T47D (cell line): ENCODE measurements at places on chromosomes 11 and 22.

DNA sequence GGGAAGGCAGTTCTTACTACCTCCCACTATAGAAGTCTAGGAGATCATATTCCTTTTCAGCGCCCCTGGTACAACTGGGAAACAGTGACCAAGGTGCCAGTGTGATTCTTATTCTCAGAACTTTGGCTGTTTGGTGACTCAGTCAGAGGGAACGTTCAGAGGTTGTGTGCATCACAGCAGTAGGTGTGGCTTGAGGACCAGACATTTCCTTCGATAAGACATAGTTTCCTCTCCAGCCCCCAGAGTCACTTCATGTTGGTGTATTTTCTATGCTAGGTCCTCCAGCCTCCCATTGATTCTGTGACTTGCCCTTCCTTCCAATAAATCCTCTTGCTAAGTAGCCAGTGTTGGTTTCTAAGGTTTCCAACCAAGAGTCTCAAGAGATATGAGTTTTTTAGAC, 171.9 kb upstream of the MPPED2 start:
- DNase-seq: no peak

DNA sequence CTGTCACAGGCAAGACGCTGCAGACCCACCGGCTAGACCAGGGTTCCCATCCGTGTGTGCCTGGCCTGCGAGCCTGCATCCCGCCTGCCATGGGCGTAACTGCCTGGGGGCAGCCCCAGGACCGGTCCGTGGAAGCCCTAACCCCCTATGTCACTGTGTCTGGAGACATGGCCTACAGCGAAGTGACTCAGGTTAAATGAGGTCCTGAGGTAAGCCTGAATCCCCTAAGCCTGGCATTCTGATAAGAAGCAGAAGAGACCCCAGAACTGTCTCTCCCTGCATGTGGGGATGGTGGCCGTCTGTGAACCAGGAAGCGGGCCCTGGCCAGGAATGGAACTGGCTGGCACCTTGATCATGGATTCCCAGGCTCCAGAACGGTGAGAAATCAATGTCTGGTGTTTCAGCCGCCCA, 570.1 kb downstream of the BRD1 start:
- no peak for DNase-seq

GRCh38 chr11:93963072-93963471, 58.1 kb upstream of the HEPHL1 start:
- no peak for DNase-seq

- no peak for DNase-seq
Measured at GRCh38 chr11:3121931-3122774, 43.0 kb downstream of the OSBPL5 start.

- no peak for DNase-seq
Measured at GRCh38 chr11:70505761-70506657, 107.7 kb downstream of the CTTN start.

- DNase-seq: no peak
Measured at GRCh38 chr11:2816523-2816922, 69.1 kb downstream of the CDKN1C start.

GRCh38 chr11:26867286-26867685, 126.6 kb upstream of the FIBIN start:
- no peak for DNase-seq

GRCh38 chr11:74701351-74701750, 29.9 kb downstream of the CHRDL2 start:
- no peak for DNase-seq

DNA sequence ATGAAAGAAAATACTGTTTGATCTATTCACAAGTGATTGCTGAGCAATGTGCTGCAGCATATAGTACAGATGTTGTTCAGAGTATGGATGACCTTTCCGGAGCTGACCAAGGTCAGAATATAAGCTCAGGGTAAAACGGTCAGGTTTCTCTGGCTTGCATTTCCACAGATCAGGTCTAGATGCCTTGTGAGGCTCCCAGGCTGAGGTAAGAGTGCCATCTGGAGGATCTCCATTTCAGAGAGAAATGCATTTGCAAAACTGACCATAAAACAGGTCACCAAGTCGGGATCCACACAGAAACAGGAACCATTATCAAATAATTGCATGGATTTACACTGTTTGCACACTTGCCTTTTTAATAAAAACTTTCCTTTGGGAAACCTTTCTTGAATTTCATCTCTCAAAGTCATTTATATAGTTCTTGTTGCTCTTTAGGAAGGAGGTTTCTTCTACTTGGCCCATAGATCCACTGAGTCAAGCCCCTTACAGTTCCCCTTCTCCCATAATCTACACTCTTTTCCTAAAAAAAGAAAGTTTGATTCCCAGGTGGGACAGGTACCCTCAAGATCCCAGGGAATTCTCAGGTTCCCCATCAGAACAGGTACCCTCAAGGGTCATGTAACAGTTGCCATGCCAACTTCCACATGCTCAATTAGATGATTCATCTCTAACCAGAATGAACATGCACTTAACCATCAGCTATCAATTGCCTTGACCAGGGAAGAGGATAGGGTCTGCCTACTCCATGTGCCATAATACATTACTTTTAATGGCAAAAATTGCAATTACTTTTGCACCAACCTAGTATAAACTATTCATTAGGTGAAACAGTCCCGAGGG, 25.0 kb upstream of the TMPRSS5 start:
- peak; percentile 80 for DNase-seq

DNA sequence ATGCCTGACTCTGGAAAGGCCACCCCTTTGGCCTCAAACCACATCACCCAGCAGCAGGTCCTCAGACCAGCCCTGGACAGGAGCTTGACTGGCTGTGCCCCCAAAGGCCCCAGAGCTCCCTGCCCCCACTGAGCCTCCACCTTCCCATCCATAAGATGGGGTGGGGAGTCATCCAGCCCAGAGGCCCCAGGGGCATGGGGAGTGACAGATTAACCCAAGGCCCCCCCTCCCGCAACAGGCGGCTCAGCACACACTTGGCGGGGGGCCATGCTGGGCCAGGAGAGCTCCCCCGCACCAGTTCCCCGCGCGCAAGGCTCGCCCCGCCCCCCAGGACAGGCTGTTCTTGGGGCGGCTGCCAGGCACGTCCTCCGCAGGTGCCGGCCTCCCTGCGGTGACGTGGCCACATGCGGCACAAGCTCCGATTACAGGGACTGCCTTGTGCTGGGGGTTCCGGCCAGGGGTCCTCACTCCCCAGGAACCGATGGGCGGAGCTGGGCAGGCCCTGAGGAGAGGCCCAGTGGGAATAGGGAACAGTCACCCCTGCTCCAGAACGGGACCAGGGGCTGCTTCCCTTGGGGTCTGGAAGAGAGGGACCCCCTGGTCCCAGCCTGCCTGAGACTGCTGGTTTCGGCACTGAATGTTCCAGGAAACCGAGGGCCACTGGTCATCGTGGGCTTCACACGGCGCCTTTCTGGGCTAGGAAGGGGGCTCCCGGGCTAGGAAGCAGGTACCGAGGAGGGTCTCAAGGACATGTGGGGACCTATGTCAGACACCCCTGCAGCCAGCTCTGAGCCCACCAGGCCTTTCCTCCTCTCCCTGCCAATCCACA, 5.1 kb upstream of the CDKN1C start:
- DNase-seq: no peak

DNA sequence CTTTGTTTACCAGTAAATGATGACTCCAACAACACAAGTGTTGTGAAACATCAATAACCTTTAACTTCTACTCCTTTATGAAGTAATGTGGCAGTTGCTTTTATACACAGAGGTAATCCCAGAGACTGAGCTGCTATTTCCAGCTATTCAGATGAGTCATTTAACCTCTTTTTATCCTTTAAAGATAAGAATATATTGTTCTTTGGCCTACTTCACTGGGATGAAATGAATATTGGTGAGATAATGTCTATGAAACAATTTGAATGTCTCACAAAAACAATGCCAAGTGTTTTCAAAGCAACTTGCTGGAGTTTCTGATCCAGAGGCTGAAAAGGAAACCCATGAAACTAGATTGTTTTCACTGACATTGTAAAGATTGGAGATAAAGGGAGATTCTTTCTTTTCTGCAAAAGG, 564.4 kb upstream of the LUZP2 start:
- no peak for DNase-seq

GRCh38 chr11:76293189-76293631, 86.9 kb upstream of the WNT11 start:
- DNase-seq: no peak

DNA sequence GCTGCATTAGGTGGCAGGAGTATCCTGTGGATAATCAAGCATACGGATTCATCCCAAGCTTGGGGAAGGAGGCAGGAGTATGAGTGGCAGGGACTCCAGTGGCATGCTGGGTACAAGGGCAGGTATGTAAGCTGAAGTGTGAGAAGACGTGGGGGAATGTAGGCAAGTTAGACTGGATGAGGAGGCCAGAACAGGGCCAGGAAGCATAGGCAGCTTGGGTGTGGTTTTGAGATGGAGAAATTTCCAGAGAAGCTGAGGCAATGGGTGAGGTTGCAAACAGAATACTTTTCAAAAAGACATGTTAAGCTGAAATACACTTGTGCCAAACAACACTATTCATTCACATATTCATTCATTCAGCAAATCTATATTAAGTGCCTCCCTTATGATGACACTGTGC, 43.1 kb upstream of the AMOTL1 start:
- no peak for DNase-seq

DNA sequence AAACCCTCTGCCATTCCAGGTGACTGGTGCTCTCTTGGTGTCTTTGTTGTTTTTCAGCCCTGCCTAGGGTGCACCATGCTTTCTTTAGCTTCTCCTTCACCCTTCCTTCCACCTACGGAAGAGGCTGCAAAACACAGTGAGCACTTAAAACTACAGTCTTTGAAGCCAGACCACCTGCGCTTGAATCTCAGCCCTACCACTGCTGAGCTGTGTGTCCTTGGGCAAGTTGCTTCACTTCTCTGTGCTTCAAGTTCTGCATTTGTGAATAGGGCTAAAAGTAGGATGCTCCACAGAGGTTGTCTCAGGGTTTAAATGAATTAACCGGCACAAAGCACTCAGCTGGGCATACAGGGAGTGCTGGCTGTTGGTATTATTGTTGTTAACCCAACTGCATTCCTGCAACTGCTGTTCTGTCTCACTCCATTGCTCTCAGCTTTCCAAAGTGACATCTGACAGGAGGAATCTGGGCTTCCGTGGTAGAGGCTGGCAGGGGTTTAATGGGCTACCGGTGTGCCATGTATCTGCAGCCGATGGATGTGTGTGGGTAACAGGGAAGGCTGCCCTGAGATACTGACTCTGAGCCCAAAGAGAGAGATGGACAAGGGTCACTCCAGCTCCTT, 139.3 kb downstream of the FBXO7 start:
- no peak for DNase-seq

GRCh38 chr22:41876675-41877074, 38.2 kb downstream of the SHISA8 start:
- DNase-seq: no peak

GRCh38 chr11:12042215-12042676, 33.8 kb upstream of the DKK3 start:
- peak; percentile 11 for DNase-seq

DNA sequence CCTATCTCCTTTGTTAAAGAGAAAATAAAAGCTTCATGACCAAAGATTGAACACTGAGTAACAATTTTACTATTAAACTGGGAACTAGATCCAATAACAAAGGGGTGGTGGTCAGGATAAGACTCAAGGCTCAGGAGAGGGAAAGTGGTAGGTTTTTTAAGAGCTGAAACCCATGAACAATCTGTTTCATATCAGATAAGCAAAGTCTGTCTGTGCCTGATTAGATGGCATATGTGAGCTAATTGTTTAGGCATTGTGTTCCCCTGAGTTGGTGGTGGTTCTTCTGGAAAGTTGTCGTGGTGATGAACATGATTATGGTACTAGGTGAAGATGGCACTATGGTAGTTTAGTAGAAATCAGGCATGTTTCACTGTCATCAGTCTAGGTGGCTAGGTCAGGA, 24.4 kb downstream of the USP47 start:
- DNase-seq: no peak

DNA sequence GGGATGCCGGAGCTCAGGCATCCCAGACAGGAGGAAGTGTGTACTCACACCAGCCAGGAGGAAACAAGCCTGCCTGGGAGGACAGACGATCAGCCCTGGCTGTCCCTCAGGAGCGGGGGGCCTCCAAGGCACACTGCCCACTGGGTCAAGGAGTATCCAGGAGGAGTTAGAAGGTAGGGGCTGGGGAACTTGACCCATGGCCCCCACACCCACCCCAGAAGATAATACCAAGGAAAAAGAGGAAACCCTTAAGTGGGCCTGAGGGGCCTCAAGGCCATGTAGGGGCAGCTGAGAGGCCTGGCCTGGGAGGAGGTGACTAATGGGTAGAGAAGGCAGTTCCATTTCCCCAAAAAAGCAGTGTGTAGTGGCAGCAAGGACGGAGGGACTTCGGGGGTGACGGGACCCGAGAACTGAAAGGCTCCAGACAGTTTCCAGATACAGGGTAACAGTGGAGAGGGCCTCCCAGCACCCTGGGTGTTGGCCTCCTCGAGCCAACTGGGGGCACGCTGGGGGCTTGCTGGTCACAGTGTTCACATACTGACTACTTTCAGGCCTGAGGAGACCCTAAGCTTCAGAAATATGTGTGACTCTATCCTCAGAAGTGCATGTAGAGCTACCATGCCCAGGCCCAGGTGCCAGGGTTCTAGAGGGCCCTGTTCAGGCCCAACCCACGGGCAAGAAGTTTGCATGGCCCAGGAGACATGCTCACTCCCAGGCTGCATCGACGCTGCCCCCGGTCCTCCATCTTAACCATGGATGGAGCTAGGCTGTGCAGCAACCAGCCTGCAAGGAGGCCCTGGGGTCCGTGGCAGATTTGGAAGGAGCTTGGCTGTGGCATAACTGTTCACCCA, 75.7 kb upstream of the PITPNB start:
- DNase-seq: no peak

DNA sequence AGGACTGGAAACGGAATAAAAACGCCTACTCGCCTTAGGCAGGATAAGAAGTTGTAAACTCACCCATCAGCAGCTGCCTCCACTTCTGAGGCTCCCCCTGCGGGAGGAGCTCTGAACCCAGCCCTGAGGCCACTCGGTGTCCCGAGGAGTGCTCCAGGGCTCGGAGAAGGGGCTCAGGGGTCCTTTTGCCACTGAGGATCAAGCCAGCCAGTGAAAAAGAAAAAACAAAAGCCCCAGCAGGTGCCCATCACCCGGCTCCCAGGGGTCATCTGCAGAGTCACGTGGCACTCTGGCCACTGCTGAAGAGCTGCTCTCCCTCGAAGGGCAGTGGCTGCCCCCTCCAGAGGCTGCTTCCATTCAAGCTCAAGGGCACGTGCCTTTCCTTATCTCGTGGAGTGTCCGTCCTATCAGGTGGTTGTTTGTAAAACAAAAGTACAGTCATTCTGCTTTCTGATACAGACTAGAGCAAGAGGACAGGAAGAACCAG, 29.0 kb downstream of the NUP50 start:
- no peak for DNase-seq

DNA sequence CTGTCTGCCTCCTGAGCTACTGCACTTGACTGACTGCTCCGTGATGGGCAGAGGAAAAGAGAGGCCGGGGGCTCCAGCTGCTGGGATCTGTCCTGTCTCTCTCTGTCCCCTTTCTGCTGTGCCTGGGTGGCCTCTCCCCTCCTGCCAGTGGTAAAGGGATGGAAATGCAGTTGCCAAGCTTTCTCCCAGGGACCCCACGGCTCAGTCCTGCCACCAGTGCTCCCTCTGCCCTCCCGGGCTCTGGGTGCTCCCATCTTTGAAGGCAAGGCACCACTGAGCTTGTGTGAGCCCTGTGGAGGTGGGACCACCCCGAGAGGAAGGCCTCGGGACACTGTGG, 32.0 kb downstream of the NADSYN1 start:
- no peak for DNase-seq

GRCh38 chr11:18588297-18589252, at the start of gene UEVLD:
Gene UEVLD (minus strand): TSS chr11:18588734. CDS start chr11:18588654, 80 bp downstream.
- peak; percentile 78 for DNase-seq
